ENCODE measurements at places on chromosomes 2 and 18. TPM values are rescaled to one million over a fixed set of nuclear protein-coding genes. Genes with fewer than 3 reads are reported as not detected.

The APCDD1 gene
- total RNA-seq, result 1.9 TPM

The SLC14A1 gene
- 2.8 TPM for total RNA-seq

The ACOXL gene
- 0.38 TPM for total RNA-seq

GRCh38 chr2:221486106-221486505 is 86.0 kb downstream of the EPHA4 start:
- no peak for DNase-seq

DNA sequence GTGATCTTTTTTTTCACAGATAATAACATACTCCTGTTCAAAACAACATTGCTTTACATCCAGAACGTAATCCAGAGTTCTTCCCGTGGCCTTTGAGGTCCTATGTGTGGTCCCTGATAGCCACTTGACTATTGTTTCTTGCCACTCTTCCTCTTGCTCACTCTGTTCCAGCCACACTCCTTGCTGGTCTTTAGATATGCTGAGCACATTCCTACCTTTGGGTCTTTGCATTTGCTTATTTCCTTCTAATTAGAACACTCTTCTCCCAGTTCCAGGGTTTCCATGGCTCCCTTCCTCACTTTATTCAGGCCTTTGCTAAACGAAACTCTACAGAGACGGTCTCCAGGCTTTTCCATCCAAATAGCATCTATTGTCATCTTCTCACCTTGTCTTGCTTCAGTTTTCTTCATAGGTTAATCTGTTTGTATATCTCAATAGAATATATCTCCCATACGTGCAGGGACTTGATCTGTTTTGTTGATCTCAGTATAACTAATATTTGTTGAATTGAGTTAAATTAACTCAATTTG is 59.9 kb downstream of the ACSL3 start:
- DNase-seq, result no peak

- no peak for DNase-seq
Measured at GRCh38 chr18:47284721-47285395, 33.4 kb upstream of the SKOR2 start.

DNA sequence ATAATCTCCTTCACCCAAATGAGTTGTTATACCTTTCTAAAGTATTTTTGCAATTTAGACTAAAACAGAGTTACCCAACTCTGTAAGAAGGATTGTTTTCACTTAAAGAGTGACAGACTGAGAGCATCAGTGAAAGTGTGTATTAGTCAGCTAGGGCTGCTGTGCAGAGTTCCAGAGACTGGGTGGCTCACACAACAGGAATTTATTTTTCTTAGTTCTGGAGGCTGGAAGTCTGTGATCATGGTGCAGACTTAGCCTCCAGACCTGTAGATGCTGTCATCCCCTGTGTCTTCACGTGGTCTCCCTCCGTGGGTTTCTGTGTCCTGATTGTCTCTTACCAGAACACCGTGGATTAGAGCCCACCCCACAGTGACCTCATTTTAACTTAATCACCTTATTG is 40.0 kb downstream of the BCL2L11 start:
- no peak for DNase-seq

DNA sequence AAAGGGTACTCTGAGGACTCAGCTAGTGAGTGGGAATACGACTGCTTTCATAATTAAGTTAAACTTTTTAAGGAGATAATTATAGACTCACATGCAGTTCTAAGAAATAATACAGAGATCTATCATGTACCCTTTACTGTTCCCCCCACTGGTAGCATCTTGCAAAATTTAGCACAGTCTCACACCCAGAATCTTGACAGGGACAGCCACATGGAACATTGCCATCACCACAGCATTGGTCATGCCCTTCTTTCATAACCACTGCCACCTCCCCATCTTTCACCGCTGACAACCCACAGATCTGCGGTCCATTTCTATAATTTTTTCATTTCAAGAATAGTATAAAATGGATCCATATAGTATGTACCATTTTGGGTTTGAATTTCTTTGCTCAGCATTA is 37.8 kb downstream of the ARHGEF4 start:
- no peak for DNase-seq
